ENCODE measurements at places on chromosomes 6 and 20. TPM values are rescaled to one million over a fixed set of nuclear protein-coding genes. Genes with fewer than 3 reads are reported as not detected.

- peak; percentile 23 for DNase-seq
Observed at GRCh38 chr20:58223358-58223941, 5.0 kb downstream of the ANKRD60 start.

DNA sequence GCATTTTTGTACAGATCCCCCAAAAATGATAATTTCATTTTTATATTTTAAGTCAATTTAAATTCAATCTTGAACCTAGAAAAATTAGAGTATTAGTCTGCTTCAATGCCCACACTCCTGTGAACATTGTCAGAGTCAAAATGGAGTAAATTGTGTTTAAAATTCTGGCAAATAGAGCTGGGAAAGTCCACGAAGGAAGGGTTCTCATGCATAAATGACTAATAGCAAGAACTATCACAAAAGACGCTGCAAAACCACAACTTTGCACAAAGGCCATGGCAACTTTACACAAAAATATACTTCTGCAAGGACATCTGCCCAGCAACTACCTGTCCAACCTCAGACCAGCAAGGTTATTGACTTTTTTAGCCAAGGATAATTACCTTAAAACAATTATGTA is 203.2 kb upstream of the SMLR1 start:
- DNase-seq, result no peak

- DNase-seq, result peak; percentile 86
Observed at GRCh38 chr6:53718597-53719460, 53.3 kb upstream of the KLHL31 start.

GRCh38 chr6:1605004-1605892 is 4.5 kb upstream of the FOXC1 start:
- DNase-seq, result peak; percentile 28

Gene KHDC1L
- total RNA-seq, result not detected

Gene PAK5
- not detected for total RNA-seq

Gene KCNK5
- total RNA-seq, result not detected

GRCh38 chr20:43220612-43221011 is 30.9 kb upstream of the PTPRT start:
- peak; percentile 23 for DNase-seq

DNA sequence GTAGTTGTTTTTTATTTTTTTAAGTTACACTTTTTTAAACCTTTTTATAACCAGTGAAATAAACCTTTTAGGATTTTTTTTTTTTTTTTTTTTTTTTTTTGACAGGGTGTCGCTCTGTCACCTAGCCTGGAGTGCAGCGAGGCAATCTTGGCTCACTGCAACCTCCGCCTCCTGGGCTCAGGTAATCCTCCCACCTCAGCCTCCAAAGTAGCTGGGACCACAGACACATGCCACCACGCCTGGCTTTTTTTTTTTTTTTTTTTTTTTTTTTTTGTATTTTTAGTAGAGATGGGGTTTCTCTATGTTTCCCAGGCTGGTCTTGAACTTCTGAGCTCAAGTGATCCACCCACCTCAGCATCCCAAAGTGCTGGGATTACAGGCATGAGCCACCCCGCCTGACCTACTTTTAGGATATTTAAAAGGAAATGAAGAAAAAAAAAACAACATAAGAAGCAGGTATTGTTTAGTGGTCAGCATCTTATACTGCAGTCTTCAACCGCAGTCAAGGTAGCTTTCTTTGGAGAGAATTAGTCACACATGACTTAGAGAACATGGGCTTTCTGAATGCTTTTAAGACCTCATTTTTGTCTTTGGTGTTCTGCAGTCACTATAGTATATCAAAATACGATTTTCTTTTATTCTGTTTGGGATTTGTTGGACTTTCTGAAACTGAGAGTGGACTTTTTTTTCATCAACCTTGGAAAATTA is 1.6 kb downstream of the POLR1H start:
- no peak for DNase-seq

Gene SLC22A16
- not detected for total RNA-seq

Gene RHAG
- not detected for total RNA-seq

Gene WFDC2
- total RNA-seq, result not detected

Gene NFKBIL1
- total RNA-seq, result 20.4 TPM

Gene FHL5
- not detected for total RNA-seq

DNA sequence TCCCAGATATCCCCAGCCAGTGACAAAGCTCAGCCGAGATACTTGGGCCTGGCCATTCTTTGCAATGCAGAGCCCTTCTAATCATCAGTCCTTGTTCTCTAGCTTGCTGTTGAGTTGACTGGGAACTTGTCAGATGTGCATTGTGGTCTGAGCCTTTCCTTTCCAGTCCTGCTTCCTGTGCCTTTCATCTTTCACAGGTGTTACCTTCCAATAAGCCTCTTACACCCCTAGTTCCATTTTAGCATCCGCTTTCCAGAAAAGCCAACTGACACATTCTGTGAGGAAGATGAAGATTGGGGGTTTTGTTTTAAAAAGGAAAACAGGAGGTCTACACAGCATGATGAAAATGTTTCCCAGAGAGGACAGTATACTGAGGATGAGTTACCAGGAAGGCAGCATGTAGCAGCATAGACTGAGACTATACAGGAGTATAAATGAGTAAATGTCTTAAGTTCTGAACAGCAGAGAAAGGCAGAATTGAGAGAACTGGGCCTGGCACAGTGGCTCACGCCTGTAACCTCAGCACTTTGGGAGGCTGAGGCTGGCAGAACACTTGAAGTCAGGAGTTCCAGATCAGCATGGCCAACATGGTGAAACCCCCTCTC is 5.6 kb upstream of the CEP85L start:
- DNase-seq, result no peak

Gene CDH4
- 4.4 TPM for total RNA-seq

DNA sequence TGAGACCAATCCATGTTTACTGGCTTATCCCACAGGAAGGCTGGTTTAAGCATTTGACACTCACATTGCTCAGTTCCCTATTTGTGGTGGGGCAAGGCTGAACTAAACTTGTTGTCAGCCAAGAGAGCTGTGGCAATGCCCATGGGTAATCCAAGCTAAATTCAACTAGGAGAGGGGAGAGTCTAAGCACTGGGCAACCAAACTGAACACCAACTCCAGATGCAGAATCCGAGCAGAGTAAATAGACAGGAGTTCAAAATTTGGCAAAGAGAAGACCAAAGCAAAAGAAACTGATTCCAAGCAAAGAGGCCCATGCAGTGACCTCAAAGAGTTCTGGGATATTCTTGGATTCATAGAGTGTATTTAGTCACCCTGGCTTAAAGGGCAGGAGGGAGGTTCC is 106.5 kb upstream of the NT5E start:
- DNase-seq, result no peak

DNA sequence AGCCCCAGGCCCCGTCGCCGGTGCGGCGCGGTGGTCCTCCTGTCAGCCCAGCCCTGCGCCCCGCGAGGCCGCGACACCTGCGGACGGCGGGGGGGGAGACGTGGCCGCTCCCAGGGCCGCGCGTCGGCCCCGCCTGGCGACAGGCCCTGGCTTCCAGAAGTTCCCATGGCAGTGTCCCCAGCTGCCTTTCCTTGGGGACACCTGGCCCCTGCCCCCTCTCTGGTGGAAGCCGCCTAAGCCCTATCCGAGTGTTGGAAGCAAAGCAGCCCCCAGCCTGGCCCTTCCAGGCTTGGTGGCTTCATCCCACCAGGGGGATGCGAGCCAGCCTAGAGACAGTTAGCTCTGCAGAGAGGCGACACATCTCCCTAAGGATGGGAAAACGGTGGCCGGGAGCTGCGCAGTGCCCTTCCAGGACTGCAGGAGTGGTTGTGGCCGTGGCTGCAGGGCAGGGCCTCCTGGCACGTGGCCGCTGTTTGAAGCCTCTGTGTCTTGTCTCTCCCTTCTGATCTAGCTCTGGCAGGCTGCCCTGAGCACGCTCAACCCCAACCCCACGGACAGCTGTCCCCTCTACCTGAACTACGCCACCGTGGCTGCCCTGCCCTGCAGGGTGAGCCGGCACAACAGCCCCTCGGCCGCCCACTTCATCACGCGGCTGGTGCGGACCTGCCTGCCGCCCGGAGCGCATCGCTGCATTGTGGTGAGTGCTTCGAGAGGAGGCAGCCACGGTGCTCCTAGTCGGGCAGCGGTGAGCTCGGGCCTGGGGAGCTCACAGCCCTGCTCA is 816 bp downstream of the NPEPL1 start:
- peak; percentile 43 for DNase-seq

DNA sequence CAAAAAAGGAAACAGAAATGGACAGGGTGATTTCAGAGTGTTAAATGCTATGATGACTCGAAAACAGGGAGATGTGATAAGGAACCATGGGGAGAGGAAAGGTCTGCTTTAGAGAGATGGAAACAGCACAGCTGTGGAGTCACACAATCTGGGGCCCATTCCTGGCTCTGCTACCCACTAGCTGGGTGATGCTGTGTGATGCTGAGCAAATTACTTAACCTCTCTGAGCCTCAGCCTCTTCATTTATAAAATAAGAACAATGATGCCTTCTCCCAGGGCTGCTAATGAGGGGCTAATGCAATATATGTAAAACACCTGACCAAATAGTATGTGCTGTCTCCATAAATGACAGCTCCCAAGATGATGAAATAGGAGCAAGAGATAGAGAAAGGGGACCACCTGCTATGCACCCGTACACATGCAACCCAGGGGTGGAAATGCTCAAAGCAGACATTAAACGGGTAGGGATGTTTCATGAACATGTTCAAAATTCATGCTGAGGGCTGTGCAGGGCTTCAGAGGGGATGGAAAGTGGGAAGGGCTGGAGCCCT is 27.7 kb downstream of the MDGA1 start:
- DNase-seq, result no peak

Gene SLC44A4
- total RNA-seq, result not detected

Gene VNN1
- not detected for total RNA-seq

All from GM23248 (cell line).